Regular cardiac myocyte (primary cell): ENCODE measurements at places on chromosomes 3 and 15. TPM values are rescaled to one million over a fixed set of nuclear protein-coding genes. Genes with fewer than 3 reads are reported as not detected.

The FOXB1 gene
- total RNA-seq = not detected in 2 replicates

The SEC62 gene
- total RNA-seq = 65.7 and 82.4 TPM in 2 replicates

The IL20RB gene
- 0.38 and 1.1 TPM in 2 replicates for total RNA-seq

The KIF15 gene
- total RNA-seq = 3.1 and 19.0 TPM in 2 replicates

The PLA2G4B gene
- 0.38 and 0.85 TPM in 2 replicates for total RNA-seq

The FRMD4B gene
- 0.85 and 3.6 TPM in 2 replicates for total RNA-seq

The ZIC1 gene
- not detected in 2 replicates for total RNA-seq

The SNURF gene
- total RNA-seq = 9.0 and 14.7 TPM in 2 replicates

The LEKR1 gene
- 0.38 and 8.5 TPM in 2 replicates for total RNA-seq

The ZDHHC19 gene
- total RNA-seq = not detected in 2 replicates

The CRABP1 gene
- total RNA-seq = not detected in 2 replicates

The NR2F2 gene
- 15.5 and 18.6 TPM in 2 replicates for total RNA-seq

The PLA2G4D gene
- total RNA-seq = under 0.01 TPM in 1 of 2 replicates, not detected in the other

The PPP1R14D gene
- not detected in 2 replicates for total RNA-seq

The SHC4 gene
- 3.5 and 6.5 TPM in 2 replicates for total RNA-seq

The WNT5A gene
- total RNA-seq = 36.4 and 78.6 TPM in 2 replicates

The BOC gene
- 1.3 and 6.5 TPM in 2 replicates for total RNA-seq

The GOLGA6B gene
- under 0.01 TPM in 1 of 2 replicates, not detected in the other for total RNA-seq

The DUOXA2 gene
- not detected in 2 replicates for total RNA-seq

The ZNF660 gene
- 0.77 and 3.1 TPM in 2 replicates for total RNA-seq

The C2CD4B gene
- 0.19 and 0.28 TPM in 2 replicates for total RNA-seq

The SLC9A9 gene
- 2.7 and 6.5 TPM in 2 replicates for total RNA-seq

The GPR149 gene
- total RNA-seq = not detected in 2 replicates

The MORF4L1 gene
- 447 and 559 TPM in 2 replicates for total RNA-seq

The RTP1 gene
- under 0.01 TPM in 1 of 2 replicates, not detected in the other for total RNA-seq

The ALPK3 gene
- total RNA-seq = 3.3 and 5.4 TPM in 2 replicates

The CLEC3B gene
- total RNA-seq = 3.8 and 23.7 TPM in 2 replicates

The EOGT gene
- 33.2 and 36.6 TPM in 2 replicates for total RNA-seq

The ISLR2 gene
- under 0.01 and 0.58 TPM in 2 replicates for total RNA-seq

The TUSC7 gene
- total RNA-seq = not detected in 2 replicates

The BNC1 gene
- 5.8 and 6.5 TPM in 2 replicates for total RNA-seq

The GOLGA6A gene
- total RNA-seq = under 0.01 and 0.28 TPM in 2 replicates

The CMTM8 gene
- total RNA-seq = 0.38 and 0.56 TPM in 2 replicates

The TMCO5A gene
- not detected in 2 replicates for total RNA-seq
